ENCODE measurements at places on chromosomes 6 and 20.

GRCh38 chr6:53628354-53629119 lies 37.0 kb downstream of the KLHL31 start:
- peak; percentile 28 for DNase-seq

DNA sequence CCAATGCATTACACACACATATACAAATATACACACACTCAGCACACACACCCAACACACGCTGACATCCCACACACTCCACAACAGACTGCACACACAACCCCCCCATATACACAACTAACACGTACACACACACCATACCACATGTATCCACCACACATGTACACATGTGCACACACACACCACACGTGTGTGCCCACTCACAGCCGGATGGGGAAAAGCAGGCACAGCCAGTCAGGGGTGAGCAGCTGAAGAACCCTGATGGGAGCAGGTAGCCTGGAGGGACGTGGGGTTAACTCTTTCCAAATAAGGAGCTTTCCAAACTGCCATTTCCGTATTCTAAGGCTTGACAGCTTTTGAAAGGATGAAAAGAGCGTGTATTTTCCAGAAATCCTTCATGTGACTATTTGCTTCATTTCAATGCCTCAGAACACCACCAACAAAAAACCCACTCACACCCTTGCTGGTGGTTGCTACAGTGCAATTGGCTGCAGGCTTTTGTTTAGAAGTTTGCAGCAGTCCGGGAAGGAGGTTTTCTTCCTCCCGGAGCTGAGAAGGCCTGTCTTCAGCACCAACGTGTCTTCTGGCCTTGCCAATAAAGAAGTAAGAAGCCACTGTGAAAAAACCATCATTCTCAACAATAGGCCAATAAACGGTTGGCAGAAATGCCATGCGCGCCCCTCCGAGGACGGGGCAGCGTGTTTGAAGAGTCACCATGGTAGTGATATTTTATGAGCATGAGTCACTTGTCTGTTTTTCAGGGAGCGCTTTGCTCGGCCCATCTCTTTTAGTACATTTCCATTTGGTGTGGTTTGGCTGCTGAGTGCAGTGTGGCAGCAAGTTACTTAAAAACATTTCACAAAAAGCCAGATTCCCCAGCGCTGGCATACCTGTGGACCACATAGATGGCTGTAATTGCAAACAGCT lies 131.3 kb upstream of the GMDS start:
- DNase-seq, result peak; percentile 63

- no peak for DNase-seq
These were observed 2.9 kb downstream of the EGFL8 start for GRCh38 chr6:32167154-32167760.

- DNase-seq, result peak; percentile 52
These were observed 40.6 kb downstream of the ISM1 start for GRCh38 chr20:13261460-13262301.

GRCh38 chr6:71168233-71168765 lies 120.3 kb upstream of the OGFRL1 start:
- no peak for DNase-seq

- DNase-seq, result no peak
These were observed 50.1 kb downstream of the TRERF1 start for GRCh38 chr6:42401613-42401951.

GRCh38 chr6:17640477-17640917 lies 40.4 kb downstream of the FAM8A1 start:
- peak; percentile 11 for DNase-seq

DNA sequence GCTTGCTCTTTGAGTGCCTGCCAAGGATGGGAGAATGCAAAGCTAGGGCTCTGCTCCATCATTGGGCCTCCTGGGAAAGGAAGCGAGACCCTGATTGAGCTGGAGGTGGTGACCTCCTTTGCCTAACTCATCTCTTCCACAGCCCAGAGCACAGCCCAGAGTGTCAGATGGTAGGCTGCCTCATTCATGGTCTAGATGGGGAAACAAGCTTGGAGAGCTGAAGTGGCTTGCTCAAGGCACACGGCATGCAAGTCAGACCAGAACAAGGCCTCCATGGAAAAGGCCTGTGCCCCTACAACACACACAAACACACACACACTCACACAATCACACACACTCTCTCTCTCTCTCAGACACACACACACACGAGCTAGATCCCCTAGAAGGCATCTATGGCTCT lies 17.5 kb downstream of the TGM3 start:
- DNase-seq, result no peak

DNA sequence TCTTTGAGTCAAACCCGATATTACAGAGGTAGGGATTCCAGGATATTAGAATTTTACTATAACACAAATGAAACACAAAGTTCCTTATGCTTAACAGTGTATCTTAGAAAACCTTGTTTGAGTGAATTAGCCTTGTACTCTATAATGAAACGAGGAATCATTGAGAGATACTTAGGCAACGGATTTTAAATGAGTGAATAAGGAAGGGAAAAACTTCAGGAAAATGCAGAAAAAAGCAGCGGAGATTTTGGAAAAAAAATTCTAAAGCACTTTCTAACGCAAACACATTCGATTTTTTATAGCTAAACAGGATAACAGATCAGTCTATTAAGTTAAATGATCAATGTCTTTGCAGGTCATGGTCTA lies 137.3 kb downstream of the HFE start:
- no peak for DNase-seq

DNA sequence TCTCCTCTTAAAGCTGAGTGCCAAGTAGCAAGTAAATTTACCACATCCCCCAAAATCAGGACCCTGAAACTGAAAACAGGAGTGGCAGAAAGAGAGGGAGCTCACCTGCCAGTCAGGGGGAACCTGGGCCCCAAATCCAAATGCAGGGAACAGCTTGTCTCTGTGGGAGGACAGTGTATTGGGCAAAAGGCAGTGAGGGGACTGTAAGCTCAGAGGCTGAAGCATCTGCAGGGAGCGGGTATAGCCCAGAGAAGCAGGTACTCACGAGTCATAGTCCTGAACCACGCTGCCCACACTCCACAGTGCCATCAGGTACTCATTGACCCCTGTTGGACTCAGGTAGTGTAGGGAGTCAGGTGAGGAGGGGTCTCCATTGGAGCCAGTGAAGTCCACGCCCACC lies 15.0 kb downstream of the SPAG4 start:
- no peak for DNase-seq

GRCh38 chr20:44966030-44966961 lies at the start of gene STK4:
TSS of gene STK4 (plus strand) at chr20:44966512. CDS start at chr20:44966569, 57 bp downstream.
- peak; percentile 92 for DNase-seq

- peak; percentile 50 for DNase-seq
These were observed 68.5 kb upstream of the DUSP22 start for GRCh38 chr6:223763-224162.

DNA sequence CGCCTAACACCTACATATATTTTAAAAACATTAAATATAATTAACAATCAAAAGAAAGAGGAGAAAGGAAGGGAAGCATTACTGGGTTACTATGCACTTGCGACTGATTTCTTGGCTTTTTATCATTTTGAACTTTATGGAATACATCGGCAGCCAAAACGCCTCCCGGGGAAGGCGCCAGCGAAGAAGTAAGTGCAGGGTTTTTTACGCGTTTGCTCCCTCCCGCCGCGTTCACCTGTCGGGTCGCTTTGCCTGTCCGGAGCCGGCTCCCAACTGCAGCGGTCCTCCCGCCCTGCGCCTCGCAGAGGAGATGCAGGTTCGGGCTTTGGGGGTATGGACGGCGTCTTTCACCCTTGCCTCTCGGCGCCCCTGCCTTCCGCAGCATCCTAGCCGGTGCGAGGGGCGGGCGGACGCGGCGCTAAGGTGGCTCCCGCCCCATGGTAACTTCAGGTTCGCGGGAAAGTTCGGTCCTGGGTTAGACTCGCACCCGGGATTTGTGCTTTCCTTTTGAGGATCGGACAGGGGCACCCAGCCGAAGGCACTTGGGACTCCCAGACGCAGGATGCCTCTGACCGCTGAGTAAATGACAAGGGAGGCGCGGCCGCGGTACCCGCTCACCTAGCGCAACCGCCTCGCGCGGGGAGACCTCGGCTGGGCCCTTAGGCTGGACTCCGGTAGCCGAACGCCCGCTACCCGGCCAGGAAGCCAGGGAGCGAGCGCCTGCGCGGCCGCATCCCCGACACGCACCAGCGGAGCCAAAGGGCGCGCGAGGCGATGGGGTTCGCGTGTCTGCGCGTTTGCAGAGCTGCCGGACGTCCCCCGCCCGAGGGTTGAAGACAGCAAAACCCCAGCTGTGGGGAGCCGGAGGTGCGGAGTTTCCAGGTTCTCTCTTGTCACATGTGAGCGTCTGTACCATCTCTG lies 891 bp downstream of the RSPO3 start:
- peak; percentile 18 for DNase-seq

DNA sequence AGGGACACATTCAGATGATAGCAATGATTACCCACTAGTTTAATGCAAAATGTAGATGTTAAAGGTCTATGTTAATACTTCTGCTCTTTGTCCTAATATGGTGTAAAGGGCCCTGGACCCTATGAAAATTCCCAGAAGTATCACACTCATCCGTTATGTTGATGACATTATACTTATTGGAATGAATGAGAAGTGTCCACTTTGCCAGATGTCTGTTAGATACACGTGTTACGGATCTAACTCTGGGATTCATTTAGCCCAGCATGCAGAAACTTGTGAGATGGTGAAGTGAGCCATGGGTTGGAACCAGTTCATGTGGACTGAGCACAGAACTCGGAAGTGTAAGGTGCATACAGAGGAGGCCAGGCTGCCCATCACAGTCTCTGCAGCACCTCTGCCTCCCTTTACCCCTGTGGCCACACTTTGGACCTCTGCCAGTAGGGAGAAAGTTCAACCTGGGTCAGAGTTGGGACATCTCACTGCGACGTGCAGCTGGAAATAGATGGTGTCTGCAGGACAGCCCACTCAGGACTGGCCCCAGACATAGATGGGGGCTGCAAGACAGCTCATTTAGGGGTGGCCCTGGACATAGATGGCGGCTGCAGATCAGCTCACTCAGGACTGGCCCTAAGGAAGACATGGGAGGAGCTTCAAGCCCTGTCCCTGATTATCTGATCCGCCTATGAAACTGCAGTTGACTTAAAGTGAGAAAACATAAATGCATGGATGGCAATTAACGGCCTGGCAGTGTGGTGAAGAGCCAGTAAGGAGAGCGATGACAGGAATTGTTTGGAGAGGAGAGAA lies 71.2 kb upstream of the THBS2 start:
- DNase-seq, result peak; percentile 50

GRCh38 chr6:155223646-155224451 lies 40.0 kb upstream of the CLDN20 start:
- DNase-seq, result peak; percentile 84

GRCh38 chr6:116019428-116019827 lies 41.3 kb downstream of the FRK start:
- DNase-seq, result no peak

DNA sequence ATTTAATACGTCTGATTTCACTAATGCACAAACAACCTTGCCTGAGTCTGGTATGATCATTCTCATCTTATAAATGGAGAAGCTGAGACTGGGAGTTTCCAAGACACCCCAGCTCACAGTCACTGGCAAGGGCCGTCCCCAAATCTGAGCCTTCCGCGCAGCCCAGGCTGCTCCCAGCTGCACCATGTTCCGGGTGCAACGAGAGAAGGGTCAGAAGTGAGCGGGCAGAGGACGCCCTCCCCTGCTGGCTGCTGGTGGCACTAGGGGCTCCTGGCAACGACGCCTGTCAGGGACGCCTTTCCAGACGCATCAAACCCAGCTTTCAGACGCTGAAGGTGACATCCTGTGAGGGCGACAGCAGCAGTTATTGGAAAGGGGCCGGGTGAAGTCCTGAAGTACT lies 115.3 kb upstream of the PROKR2 start:
- no peak for DNase-seq

- no peak for DNase-seq
These were observed 126.7 kb upstream of the MLIP start for GRCh38 chr6:53984581-53984980.

- DNase-seq, result no peak
These were observed 71.2 kb upstream of the NAA20 start for GRCh38 chr20:19945732-19946670.

DNA sequence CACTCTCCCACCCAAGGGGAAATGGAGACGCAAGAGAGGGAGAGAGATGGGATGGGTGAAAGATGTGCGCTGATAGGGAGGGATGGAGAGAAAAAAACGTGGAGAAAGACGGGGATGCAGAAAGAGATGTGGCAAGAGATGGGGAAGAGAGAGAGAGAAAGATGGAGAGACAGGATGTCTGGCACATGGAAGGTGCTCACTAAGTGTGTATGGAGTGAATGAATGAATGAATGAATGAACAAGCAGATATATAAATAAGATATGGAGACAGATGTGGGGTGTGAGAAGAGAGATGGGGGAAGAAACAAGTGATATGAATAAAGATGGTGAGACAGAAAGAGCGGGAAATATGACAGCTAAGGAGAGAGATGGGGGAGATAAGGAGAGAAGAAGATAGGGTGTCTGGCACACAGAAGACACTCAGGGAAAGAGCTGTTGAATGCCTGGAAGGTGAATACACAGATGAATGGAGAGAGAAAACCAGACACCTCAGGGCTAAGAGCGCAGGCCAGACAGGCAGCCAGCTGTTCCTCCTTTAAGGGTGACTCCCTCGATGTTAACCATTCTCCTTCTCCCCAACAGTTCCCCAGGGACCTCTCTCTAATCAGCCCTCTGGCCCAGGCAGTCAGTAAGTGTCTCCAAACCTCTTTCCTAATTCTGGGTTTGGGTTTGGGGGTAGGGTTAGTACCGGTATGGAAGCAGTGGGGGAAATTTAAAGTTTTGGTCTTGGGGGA lies 754 bp downstream of the TNF start:
- no peak for DNase-seq

DNA sequence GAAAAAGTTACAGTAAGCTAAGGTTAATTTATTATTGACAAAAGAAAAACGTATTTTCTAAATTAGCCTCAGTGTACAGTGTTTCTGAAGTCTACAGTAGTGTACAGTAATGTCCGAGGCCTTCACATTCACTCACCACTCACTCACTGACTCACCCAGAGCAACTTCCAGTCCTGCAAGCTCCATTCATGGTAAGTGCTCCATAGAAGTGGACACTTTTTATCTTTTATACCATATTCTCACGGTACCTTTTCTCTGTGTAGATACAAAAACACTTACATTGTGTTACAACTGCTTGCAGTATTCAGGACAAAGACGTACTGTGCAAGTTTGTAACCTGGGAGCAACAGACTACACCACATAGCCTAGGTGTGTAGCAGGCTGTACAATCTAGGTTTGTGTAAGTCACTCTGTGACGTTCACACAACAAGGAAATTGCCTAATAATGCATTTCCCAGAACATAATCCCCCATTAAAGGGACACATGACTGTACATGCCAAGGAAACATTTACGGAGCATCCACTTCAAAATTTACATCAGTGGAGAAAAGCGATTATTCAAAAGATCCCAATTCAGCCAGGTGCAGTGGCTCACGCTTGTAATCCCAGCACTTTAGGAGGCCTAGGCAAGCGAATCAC lies 133.4 kb downstream of the BANF2 start:
- peak; percentile 32 for DNase-seq

GRCh38 chr6:40894962-40895799 lies 143.8 kb downstream of the UNC5CL start:
- peak; percentile 76 for DNase-seq
